Activated CD4-positive, alpha-beta T cell treated with anti-CD3 and anti-CD28 coated beads, Interleukin-2, amount 50 U/mL, for 24 hours (primary cell): ENCODE measurements at places on chromosomes 12 and 14.

DNA sequence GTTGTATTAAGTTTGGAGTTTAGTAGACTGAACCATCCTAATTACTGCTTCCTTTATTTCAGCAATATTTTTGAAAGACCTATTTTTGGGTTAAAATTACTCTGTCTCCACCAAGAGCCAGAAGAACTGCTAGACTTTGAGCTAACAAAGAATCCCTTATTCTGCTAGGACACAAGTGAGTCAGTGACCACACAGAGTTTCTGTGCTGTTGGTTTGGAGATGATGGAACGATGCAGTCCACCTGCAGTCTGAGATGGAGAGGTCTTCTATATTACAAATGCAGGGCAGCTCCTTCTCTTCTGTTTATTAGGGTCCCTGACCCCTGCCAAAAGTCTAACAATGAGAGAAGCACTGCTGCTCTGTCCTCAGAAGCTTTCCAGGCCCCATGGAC, 6.7 kb upstream of the STXBP6 start:
- no peak for DNase-seq

DNA sequence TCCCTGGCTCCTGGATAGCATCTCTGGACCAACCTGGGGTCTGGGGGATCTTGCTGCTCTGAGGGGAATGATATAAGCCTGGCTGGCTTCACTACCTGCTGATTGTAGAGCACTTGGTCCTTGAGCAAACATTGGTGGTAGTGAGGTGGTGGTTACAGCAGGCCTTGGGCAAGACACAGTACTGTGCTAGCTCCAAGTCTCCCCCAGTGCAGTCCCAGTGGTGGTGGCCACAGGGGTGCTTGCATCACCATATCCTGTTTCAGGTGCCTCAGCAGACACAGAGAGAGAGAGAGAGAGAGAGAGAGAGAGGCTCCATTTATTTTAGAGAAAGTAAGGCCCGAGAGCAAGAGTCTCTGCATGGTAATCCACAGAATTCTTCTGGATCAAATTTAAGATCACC, 186.3 kb downstream of the MYRFL start:
- DNase-seq, result no peak

DNA sequence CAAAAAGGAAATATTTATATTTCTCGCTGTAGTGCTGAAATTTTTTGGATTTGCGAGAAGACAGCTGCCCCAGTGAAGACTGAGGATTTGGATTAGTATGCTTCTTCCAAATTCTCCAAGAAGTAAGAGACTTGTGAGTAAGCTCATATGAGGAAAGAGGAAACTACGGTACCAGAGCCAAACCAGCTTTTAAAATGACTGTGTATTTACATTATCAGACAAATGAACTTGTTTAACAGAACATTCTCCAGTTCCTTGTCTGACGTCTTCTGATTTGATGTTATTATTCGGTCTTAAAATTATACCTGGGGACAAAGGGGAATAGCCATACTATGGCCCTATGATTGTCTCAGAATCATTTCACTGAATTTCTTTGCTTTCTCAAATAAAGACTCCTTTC, 8.0 kb downstream of the CLEC12B start:
- no peak for DNase-seq

GRCh38 chr14:51107801-51108200, 12.9 kb upstream of the TRIM9 start:
- no peak for DNase-seq

GRCh38 chr12:61397668-61398067, 862.5 kb upstream of the USP15 start:
- DNase-seq, result no peak

- DNase-seq, result no peak
Measured at GRCh38 chr14:85528080-85528896, 1.7 kb upstream of the FLRT2 start.

GRCh38 chr14:41423503-41423902, 183.2 kb upstream of the LRFN5 start:
- DNase-seq, result no peak

DNA sequence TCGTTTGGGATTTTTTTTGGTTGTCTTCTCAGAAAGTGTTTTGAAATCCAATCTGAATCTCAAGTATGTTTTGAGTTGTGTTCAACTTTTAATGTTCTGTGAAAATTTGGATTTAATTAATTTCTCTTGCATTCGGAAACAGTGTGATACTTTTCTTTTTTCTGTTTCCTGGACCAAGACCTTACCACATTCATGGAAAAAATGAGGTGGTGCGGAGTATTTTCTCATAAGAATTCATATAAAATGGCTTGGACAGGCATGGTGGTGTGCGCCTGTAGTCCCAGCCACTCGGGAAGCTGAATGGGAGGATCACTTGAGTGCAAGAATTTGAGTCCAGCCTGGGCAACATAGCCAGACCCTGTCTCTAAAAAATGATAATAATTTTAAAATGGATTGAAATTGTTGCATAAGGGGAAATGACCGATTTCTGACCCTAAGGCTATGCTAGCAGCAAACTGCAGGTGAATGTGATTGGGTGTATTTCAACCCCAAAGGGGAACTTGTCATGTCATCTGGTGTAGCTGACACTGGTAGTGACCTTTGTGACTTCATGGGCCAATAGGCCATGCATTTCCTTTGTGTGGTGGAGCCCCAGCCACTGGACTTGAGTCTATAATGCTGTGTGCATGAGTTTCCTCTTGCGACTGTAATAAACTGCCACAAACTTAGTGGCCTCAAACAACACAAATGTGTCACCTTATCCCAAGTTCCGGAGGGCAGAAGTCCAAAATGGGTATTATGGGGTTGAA, 123.5 kb upstream of the RFLNA start:
- no peak for DNase-seq

- no peak for DNase-seq
Measured at GRCh38 chr12:121283841-121284240, 12.7 kb downstream of the CAMKK2 start.

DNA sequence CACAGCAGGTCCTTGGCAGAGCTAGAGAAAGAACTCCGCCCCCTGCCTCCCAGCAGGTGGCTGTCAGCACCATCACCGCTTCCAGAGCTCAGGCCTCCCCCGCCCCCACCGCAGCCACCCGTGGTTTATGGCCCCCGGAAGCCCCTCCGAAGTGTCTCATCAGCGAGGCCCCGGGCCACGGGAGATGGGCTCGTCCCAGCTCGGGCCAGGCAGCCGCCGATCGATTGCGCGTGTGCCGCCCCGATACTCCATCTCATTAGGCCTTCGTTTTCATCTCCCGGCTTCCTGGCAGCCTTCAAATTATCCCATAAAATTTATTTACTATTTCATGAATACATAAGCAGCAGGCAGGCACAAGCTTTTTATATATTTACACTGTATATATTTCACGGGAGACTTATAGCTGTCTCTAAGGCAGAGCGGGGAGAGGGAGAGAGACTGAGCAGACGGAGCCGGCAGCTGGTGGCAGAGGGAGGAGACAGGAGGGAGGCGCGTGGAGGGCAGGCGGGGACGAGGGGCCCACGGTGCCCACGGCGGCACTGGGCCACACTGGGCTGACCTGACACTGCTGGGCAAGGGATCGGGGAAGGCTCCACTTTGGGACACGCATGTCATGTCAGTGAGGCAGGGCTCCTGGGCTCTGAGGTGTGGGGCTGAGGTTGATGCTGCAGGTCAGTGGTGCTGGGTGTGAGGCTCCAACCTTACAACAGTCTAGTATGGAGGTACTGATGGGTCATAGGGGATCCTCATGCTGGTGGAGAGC, 241.2 kb downstream of the RBM19 start:
- no peak for DNase-seq

- no peak for DNase-seq
Measured at GRCh38 chr12:46105735-46106134, 115.4 kb upstream of the SCAF11 start.

- DNase-seq, result no peak
Measured at GRCh38 chr14:24693353-24693737, 59.4 kb upstream of the GZMB start.

- DNase-seq, result no peak
Measured at GRCh38 chr14:105952222-105952621, 425.8 kb downstream of the TMEM121 start.

DNA sequence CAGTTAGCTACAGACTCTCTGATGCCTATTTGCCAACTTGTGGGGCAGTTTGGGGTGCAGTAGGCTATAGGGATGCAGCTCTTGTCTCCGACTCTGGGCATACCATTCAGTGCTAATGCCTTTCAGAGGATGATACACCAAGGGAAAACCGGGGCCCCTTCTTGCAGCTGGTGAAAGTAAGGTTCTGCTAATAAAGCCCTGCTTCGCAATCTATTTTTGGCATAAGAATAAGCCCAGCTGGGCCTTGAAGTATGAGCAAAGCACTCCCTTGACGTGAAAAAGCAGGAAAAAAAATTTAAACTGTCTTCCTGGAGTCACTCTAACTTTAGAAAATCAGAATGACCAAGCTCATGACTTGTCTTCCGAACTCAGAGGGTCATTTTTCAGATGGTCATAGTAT, 124.1 kb upstream of the RBM19 start:
- DNase-seq, result no peak

DNA sequence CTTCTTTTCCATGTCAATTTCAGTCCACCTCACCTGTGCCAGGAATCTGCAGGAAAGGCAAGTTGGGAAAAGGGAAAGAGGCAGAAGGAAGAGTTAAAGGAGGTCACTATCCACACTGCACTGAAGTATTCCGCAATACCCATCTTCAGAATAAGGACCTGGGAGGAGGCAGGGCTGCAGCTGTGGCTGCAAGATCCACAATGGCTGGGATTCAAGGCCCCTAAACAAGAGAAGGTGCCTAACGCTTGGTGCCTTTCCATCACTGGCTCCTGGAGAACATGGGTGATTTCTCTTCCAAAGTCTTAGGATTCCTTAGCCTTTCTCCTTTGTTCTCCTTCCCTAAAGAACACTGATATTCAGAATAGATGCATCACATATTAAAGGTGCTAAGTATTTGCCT, 204.0 kb downstream of the GRIN2B start:
- DNase-seq, result no peak

- no peak for DNase-seq
Measured at GRCh38 chr12:113846883-113847755, 119.0 kb downstream of the RBM19 start.

DNA sequence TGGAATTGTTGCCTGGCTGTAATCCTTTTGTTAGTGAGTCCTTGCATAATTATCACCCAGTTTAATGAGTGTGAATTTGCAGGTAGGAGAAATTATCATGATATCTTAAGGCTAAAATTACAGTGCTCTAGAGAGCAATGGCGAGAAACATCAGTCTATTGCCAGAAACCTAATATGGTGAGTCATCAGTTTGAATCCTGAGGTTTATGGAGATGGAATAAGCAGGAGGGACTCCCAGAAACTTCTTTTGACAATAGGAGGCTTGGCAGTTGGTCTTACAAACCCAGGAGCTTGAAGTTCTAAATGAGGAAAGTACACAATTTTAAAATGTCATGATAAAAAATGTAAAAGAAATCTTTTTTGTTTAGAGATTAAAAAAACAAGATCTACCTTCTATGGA, 31.5 kb upstream of the CRADD start:
- DNase-seq, result no peak

- DNase-seq, result no peak
Measured at GRCh38 chr12:124422570-124423523, 128.0 kb downstream of the RFLNA start.

DNA sequence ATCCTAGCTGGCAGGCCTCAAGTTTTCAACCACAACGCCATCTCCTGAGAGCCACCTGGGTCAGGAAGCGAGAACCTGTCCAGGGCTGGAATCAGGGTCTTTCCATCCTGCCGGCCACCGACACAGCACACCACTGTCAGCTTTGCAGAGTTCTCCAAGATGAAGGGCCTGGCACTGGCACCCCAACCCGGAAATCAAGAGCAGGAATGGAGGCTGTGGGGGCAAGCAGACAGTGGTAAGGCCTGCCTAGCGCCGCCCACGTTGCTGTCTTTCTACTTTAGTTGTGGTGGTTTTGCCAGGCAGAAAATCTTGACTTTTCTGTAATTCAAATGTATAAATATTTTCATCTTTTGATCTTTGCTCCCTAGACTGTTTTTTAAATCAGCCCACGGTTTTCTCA, 90.7 kb downstream of the ITPK1 start:
- no peak for DNase-seq

GRCh38 chr12:44842669-44843068, 33.4 kb downstream of the NELL2 start:
- no peak for DNase-seq

GRCh38 chr14:75328558-75329155, 50.0 kb downstream of the FOS start:
- DNase-seq, result no peak

- no peak for DNase-seq
Measured at GRCh38 chr12:45580356-45580969, 149.0 kb upstream of the ARID2 start.

GRCh38 chr14:56580221-56580711, 668 bp downstream of the TMEM260 start:
- DNase-seq, result no peak

DNA sequence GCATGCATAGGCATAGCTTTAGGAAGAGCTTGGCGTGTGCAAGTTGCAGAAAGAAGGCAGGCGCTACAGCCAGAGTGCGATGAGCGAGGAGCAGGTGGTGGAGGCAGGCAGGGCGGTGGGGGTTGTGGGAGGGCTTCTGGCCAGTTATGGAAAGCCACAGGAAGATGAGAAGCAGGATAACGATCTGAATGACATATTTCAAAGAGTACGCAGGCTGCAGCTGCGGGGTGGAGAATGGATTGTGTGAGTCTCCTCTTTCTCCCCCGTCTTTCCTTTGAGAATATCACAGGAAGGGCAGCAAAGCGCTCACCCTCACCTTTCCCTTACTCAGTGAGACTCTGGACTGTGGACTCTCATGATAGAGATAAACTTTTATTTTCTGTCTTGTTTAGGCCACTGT, 48.7 kb upstream of the PLXNC1 start:
- DNase-seq, result no peak

DNA sequence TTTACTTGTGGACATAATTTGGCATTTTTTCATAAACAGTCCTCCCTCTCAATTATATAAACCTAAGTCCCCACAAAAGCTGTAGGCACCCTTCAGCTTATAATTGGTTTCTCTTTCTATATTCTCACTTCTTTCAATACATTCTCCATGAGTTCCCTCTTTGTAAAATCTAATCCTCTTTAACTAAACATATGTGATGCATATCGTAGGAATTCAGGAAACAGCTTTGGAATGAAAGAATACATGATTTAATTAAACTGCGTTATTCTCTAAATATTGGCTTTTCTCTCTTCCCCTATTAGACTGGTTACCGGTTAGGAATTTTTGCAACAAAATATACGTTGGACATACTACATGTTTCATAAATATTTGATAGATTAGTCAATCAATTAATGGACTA, 1122.6 kb downstream of the FLRT2 start:
- DNase-seq, result no peak

GRCh38 chr12:53207042-53207441, at the start of gene ITGB7:
Gene ITGB7, minus strand, starts transcription at chr12:53207251. Its CDS starts 6,808 bp downstream, at chr12:53200443.
- peak; percentile 44 for DNase-seq

- no peak for DNase-seq
Measured at GRCh38 chr14:21334202-21334906, 49.5 kb downstream of the SUPT16H start.

DNA sequence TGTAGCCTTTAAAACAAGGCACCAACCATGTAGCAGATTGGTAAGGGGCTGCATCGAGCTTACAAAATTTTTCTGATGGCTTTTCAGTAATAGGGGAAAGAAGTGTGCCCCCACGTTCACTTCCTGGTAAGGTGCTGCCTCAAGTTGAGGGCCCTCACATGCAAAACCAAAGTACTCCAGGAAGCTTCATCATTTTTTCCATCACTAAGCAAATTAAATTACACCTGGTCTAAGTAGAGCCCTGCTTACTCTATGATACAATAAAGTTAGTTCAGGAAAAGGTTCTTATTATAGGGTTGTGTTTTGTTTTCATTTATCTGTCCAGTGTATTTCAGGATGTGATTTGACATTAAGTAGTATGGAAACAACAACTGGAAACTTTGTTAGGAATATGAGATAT, 15.0 kb upstream of the AKAP5 start:
- DNase-seq, result no peak
